ENCODE measurements at places on chromosomes 7 and 10.

DNA sequence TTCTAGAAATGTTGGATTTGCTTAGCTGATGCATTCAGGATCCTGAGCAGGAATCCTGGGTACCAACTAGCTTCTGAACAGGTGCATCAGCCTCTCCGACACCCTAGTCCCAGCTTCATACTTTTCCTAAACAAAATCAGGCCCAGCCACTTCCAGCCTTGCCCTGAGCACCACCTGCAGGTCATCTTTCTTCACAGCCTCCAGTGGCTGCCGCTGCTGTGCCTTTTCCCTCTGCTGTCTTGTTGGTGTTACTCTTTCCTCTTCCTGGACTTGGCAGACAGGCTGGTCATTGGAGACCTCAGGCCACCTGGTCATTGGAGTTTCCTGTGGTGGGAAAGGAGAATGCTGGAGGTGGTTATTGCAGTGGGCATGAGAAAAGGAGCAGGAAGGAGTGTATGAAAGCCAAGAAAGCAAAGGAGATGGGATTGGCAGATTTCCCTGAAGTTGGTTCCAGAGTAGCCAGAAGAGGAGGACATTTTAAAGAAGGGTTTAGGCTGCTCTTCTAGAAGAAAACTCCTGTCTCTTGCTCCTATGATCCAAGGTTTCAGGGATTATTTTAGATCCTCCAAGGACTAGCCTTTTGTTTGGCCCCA is 48.2 kb upstream of the NFKB2 start:
- H3K36me3 ChIP-seq, result peaks cover 4% of the 10 kb centered on the region
- H3K4me3 ChIP-seq, result no peak overlapping the region
- no peak overlapping the region for H3K27ac ChIP-seq
- H3K27me3 ChIP-seq, result no peaks in the 10 kb centered on the region
- DNase-seq, result no peak

DNA sequence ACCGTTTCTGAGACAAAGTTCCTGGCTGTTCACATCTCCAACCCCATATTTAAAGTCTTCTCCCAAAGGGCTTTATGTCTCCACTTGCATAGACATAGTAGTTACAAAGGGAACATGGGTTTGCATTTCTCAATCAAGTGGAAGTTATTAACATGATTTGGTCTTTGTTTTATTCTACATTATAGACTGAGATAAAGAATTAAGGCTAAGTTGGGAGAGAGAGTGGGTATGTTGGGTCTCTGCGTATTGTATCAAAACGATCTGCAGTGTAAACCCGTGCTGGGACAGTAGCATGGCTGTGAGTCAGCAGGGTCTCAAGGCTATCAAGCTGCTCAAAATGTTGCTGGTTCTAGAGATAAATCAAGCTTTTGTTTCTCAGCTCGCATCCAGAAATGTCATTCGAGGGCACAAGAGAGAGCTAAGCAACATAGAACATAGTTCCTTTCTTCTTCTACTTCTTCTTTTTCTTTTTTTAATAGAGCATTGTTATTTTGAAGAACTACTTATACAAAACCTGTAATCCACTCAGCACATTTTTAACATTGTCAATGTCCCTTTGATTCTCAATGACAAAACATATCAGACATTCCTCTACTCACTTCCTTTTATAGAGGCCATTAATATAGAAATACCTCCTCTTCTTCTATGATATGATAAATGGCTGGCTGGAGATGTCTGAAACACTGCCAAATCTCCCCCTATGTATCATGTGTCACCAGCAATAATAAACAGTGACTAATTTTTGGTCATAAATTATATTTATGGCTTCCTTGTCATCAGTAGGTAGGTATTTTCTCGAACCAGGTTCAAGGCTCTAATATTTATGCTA is 34.5 kb upstream of the RHOBTB1 start:
- no peaks in the 10 kb centered on the region for H3K36me3 ChIP-seq
- no peaks in the 10 kb centered on the region for H3K27me3 ChIP-seq
- H3K4me1 ChIP-seq, result peaks cover 65% of the 10 kb centered on the region
- peak overlapping the region; percentile 80 for H3K27ac ChIP-seq

- H3K36me3 ChIP-seq, result no peaks in the 10 kb centered on the region
- DNase-seq, result no peak
- no peak overlapping the region for H3K27ac ChIP-seq
- H3K27me3 ChIP-seq, result no peaks in the 10 kb centered on the region
- H3K4me3 ChIP-seq, result no peak overlapping the region
Observed at GRCh38 chr7:4663239-4664018, 18.7 kb upstream of the FOXK1 start.

- H3K27me3 ChIP-seq, result peaks cover 55% of the 10 kb centered on the region
- peaks cover 30% of the 10 kb centered on the region for H3K4me1 ChIP-seq
- no peaks in the 10 kb centered on the region for H3K36me3 ChIP-seq
- no peak for DNase-seq
- H3K27ac ChIP-seq, result peak overlapping the region; percentile 34
Observed at GRCh38 chr10:129950676-129951075, 13.4 kb downstream of the EBF3 start.

DNA sequence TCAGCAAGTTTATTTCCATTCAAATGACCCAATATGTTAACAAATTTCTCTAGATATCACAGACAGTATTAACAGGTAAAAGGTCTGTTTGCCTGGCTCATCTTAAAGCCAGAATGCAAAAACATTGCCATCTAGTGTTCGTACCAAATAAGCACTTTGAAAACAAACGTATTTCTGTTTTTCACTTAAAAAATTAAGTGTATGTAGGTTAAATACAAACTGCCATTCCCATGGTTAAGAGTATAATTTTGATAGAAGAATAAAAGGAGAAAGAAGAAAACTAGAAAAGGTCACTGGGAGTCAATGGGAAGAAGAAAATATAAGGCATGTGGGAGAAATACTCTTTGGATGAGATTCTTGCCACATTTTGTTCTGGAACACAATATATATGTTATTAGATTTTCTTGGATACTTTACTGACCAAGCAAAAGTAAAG is 51.0 kb downstream of the ORC5 start:
- no peak overlapping the region for H3K27ac ChIP-seq
- no peak for DNase-seq
- peaks cover 9% of the 10 kb centered on the region for H3K4me1 ChIP-seq
- no peak overlapping the region for H3K4me3 ChIP-seq

GRCh38 chr7:99597762-99598501 is at the start of gene TMEM225B:
TSS of gene TMEM225B (plus strand) at chr7:99598267. CDS start at chr7:99604389, 6,122 bp downstream.
- H3K27me3 ChIP-seq, result no peaks in the 10 kb centered on the region
- H3K4me1 ChIP-seq, result no peaks in the 10 kb centered on the region
- no peak for DNase-seq

DNA sequence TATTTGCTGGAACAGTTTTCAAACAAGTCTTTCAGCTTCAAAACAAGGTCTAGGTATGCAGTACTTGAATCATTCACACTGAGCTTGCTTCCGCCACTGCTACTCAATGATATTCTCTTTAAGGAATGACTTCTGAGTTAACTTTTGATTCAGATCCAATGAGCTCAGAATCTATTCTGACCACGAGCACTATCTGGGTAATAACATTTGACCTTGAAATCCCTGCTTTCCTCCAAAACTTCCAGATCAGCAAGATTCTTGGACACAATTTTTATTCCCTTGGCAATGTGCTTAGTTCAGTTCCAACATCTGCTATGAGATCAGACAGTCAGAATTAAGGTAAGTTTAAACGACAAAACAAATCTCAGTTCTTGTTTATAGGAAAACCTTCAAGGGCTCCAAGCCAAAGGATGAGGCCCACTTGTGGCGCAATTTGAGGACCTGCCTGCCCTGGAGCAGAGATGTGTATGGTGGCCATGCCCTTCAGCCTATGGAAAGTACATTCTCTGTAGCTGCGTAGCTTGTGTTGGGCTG is 87.2 kb downstream of the RNF216 start:
- H3K27me3 ChIP-seq, result no peaks in the 10 kb centered on the region
- H3K4me1 ChIP-seq, result peaks cover 77% of the 10 kb centered on the region
- H3K27ac ChIP-seq, result peak overlapping the region; percentile 95

GRCh38 chr7:105675934-105676371 is 94.7 kb upstream of the EFCAB10 start:
- no peak overlapping the region for H3K27ac ChIP-seq
- no peaks in the 10 kb centered on the region for H3K27me3 ChIP-seq
- H3K36me3 ChIP-seq, result no peaks in the 10 kb centered on the region
- H3K4me3 ChIP-seq, result no peak overlapping the region
- H3K4me1 ChIP-seq, result no peaks in the 10 kb centered on the region

GRCh38 chr7:130961128-130961601 is 227.2 kb upstream of the KLF14 start:
- H3K4me3 ChIP-seq, result no peak overlapping the region
- peaks cover under 1% of the 10 kb centered on the region for H3K4me1 ChIP-seq
- H3K27me3 ChIP-seq, result no peaks in the 10 kb centered on the region
- peaks cover 3% of the 10 kb centered on the region for H3K36me3 ChIP-seq
- H3K27ac ChIP-seq, result no peak overlapping the region

DNA sequence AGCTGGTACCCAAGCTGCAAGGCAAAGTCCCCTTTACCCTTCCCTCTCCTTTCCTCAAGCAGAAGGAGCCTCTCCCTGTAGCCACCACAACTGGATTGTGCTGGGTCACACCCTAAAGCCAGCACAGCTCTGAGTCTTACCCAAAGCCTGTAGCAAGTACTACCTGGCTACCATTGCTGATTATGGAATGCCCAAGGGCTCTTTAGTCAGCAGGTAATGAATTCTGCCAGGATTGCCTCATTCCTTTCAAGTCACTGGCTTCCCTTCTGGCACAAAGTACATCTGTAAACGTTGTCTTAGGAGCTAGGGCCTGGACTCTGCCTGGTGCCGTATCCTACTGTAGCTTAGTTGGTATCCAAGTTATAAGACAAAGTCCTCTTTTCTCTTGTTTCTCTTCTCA is 52.0 kb downstream of the FAS start:
- no peak overlapping the region for H3K4me3 ChIP-seq
- no peaks in the 10 kb centered on the region for H3K36me3 ChIP-seq
- H3K4me1 ChIP-seq, result no peaks in the 10 kb centered on the region
- no peak for DNase-seq
- H3K27ac ChIP-seq, result no peak overlapping the region
- peaks cover 3% of the 10 kb centered on the region for H3K27me3 ChIP-seq

- no peaks in the 10 kb centered on the region for H3K4me1 ChIP-seq
- H3K4me3 ChIP-seq, result no peak overlapping the region
- no peaks in the 10 kb centered on the region for H3K27me3 ChIP-seq
- peaks cover 39% of the 10 kb centered on the region for H3K36me3 ChIP-seq
- DNase-seq, result no peak
- no peak overlapping the region for H3K27ac ChIP-seq
Observed at GRCh38 chr10:28137907-28138880, 139.3 kb upstream of the ODAD2 start.

DNA sequence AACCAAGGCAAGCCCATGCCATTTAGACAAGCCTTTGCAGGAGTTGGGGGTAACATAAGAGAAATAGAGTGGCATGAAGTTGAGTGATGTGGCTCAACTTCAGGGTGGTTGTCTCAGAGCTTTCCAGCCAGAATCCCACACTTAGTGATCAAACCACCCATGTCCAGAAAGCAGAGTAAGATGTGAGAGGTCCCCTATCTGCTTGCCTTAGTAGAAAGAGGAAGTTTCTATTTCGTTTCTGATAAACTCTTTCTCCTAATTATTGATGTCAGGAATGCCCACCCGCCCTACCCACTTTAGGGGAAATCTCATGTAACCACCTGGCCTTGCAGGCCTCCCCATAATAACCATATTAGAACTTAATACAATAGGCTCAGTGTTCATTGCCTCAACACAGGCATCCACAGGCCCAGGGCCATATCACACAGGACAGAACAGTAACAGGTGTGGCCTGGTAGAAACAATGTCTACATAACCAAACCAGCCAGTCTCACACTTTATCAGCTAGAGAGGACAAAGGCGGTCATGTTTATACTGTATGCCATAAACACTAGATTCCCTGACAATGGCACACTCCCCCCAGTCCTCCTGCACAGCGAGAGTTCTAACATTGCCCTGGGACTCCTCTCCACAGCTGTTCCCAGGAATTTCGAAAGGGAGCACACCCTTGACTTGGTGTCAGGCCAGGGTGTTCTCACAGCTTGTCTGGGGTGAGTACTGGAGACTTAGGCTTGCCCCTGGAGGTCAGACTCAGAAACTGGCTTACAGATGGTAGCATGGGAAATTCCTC is 364.4 kb downstream of the CXCL12 start:
- H3K4me1 ChIP-seq, result no peaks in the 10 kb centered on the region
- H3K27ac ChIP-seq, result no peak overlapping the region
- H3K27me3 ChIP-seq, result no peaks in the 10 kb centered on the region
- DNase-seq, result no peak

DNA sequence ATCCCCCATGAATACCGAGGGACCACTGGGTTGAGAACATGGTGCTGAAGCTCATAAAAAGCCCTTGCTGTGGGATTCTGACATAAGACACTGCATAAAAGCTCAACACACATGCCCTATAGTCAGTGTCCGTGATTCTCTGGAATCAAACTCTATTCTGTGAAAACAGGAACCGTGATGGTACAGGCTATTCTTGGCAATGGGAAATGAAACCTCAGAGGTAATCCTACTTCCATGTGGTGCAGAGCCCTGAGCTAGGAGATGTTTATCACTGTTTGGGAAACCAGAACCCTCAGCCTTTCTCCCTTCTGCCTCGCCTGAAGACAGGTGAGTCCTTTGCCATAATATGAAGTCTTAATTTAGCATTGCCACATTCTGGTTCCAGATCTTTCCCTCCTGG is 80.8 kb upstream of the PRSS1 start:
- H3K4me1 ChIP-seq, result no peaks in the 10 kb centered on the region
- DNase-seq, result no peak
- H3K36me3 ChIP-seq, result no peaks in the 10 kb centered on the region
- peaks cover 2% of the 10 kb centered on the region for H3K27me3 ChIP-seq

GRCh38 chr7:33059635-33060034 is 2.9 kb downstream of the NT5C3A start:
- H3K4me1 ChIP-seq, result peaks cover 38% of the 10 kb centered on the region
- H3K27ac ChIP-seq, result no peak overlapping the region
- H3K27me3 ChIP-seq, result no peaks in the 10 kb centered on the region

GRCh38 chr10:1204434-1205326 is 148.5 kb downstream of the WDR37 start:
- H3K27ac ChIP-seq, result no peak overlapping the region
- no peaks in the 10 kb centered on the region for H3K36me3 ChIP-seq
- H3K4me3 ChIP-seq, result no peak overlapping the region

- H3K4me1 ChIP-seq, result no peaks in the 10 kb centered on the region
- no peaks in the 10 kb centered on the region for H3K36me3 ChIP-seq
- H3K27ac ChIP-seq, result no peak overlapping the region
- no peak overlapping the region for H3K4me3 ChIP-seq
- H3K27me3 ChIP-seq, result peaks cover 4% of the 10 kb centered on the region
- DNase-seq, result no peak
Observed at GRCh38 chr7:71925663-71926062, 486.5 kb downstream of the CALN1 start.

GRCh38 chr10:67789769-67790168 is 48.2 kb downstream of the DNAJC12 start:
- no peak overlapping the region for H3K4me3 ChIP-seq
- no peak overlapping the region for H3K27ac ChIP-seq
- DNase-seq, result no peak
- peaks cover 15% of the 10 kb centered on the region for H3K4me1 ChIP-seq
- no peaks in the 10 kb centered on the region for H3K36me3 ChIP-seq

DNA sequence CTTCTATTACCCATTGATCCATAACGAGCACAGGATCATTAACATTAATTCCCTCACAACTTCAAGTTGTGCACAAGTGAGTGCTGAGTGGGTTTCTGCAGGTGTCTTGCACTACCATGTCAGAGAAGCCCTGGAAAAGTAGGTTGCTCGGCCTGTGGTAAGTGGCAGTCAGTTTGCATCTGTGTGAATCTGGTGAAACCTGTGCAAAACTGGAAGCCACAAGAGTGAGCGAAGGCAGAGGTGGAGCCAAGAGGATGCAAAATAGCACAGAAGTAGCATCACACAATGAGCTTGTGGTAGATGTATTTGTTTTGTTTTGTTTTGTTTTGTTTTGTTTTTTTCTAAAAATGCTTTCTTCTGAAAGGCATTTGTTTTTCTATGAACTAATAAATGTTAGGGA is 181.5 kb downstream of the THSD7A start:
- no peaks in the 10 kb centered on the region for H3K36me3 ChIP-seq
- H3K4me3 ChIP-seq, result no peak overlapping the region
- no peaks in the 10 kb centered on the region for H3K27me3 ChIP-seq
